ENCODE measurements at places on chromosomes 5 and 9. TPM values are rescaled to one million over a fixed set of nuclear protein-coding genes. Genes with fewer than 3 reads are reported as not detected.

- DNase-seq, result no peak
Observed at GRCh38 chr9:129458663-129459546, 162.0 kb downstream of the C9orf50 start.

GRCh38 chr9:84435902-84436301 lies 95.3 kb upstream of the SLC28A3 start:
- DNase-seq, result no peak

- no peak for DNase-seq
Observed at GRCh38 chr5:67290655-67291054, 94.1 kb upstream of the CD180 start.

DNA sequence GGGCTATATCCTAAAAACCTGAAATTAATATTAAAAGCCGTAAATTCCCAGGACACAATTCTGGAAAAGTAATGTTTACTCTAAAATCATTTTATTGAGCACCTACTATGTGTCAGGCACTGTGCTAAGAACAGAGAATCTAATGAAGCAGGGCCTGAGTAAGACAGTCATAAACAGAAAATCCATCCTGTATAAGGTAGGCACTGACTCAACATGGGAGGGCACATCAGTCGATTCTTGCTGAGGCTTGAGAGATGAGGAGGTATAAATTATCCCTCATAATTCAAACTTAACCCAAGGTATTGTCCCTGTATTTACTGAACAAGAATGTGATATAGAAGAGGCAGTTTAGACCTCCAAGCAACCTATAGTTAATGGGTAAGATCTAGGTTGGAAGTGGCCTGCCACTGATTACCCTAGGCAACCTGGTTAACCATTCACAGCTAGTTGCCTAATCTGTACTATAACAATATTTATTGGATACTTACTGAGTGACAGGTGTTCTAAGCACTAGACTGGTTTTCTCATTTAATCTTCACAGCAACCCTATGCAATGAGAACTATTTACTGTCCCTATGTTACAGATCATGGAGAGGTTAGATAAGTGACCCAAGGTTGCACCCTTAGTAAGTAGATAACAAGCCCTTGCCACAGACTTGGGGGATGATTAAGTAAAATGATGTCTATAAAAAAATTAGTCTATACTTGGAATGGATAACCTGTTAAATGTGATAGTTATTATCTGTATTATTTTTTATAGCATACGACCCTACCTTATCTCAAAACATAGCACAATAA lies 317.7 kb downstream of the PDE4D start:
- no peak for DNase-seq

- peak; percentile 49 for DNase-seq
Observed at GRCh38 chr9:111661150-111661801, at the start of gene GNG10. Gene GNG10 (plus strand): TSS chr9:111661605. CDS start chr9:111661635, 30 bp downstream.

GRCh38 chr9:68896486-68896885 lies 117.4 kb downstream of the PRKACG start:
- no peak for DNase-seq

GRCh38 chr5:61631438-61631941 lies 299.4 kb downstream of the ZSWIM6 start:
- peak; percentile 22 for DNase-seq

- peak; percentile 79 for DNase-seq
Observed at GRCh38 chr5:90096415-90097081, 313.0 kb downstream of the CETN3 start.

GRCh38 chr9:101191723-101192122 lies 163.2 kb downstream of the PLPPR1 start:
- DNase-seq, result no peak

DNA sequence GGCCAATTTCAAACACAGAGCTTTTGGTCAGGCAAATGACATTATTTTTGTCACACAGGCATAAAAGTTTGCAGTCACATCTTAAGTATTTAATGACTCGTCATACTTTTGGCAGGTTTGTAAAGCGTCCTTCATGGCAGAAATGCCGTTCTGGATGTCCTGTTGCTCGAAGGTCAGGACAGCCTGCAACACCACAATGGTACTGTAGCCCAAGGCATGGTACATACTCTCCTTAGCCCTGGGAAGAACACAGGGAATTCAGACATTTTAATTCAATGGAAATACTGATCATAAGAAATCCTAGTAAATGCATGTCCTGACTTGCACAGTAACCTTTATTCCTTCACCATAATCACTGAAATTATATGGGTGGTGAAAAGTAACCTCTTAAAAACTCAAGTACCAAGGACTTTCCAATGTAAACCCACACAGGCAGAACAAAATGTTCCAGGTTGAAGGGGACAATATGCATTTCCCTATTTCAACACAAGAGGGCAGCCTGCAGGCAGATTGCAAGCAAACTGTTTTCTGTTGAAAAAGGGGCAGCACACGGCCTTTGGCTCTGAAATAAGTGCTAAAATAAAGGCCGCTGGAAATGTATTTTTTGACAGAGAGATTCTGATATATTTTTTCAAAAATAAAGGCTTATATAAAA lies 95.7 kb downstream of the TTC39B start:
- DNase-seq, result peak; percentile 50

GRCh38 chr5:63081402-63081801 lies 502.8 kb downstream of the LRRC70 start:
- DNase-seq, result no peak

DNA sequence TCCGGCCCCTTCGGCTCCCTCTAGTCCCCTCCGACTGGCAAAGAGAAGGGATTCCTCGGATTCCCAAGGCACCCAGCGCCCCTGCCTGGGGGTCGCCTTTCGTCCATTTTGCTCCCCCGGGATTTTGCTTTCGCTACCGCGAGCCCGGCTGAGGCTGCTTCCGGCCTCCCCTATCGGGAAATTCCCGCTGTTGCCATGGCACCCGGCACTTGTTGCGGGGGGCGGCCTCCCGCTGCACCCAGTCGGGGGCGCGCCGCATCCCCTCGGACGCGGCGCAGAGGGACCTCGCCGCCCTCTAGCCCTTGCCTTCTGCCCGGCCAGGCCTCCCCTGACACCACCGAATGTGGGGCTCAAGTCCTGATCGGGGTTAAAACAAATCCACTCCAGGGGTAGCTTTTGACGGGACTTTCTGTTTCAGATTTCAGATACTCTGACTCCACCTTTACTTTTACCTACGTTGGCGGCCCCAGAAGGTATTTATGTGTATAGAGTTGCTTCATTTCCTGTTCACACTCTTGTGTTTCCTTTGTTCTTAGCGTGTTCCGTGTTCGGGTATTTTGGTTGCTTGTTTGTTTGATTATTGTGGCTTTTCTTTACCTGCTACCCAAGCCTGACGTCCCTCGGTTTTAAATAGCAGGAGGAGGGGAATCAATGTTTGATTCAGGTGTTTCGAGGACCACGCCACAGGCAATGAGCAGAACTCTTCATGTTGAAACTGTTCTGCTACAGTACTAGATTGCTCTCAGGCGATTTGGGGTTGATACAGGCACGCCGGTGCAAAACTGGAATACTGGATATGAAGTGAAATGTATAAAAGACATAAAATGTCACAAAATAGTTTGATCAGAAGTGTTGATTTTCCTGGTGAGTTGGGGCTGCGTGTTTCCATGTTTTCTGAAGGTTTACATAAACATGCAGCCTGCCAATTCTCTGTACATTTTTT lies 1.5 kb downstream of the PARP8 start:
- peak; percentile 79 for DNase-seq

- DNase-seq, result no peak
Observed at GRCh38 chr9:71796100-71796767, 27.9 kb upstream of the CEMIP2 start.

DNA sequence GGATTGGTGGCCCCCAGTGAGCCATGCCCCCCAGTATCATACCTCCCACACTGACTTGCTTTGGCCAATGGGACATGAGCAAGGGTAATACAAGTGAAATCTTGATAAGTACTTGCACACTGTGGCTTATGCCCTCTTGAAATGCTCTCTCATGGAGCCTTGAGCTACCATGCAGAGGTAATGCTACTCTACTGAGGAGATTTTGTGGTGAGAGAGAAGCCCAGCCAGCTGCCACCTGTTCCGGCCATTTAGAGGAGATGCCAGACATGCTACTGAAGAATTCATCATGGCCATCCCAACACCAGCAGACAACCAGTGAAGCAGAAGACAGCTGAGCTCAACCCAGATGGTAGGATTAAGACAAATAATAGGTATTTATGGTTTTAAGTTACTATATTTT lies 299.5 kb downstream of the MEF2C start:
- no peak for DNase-seq

DNA sequence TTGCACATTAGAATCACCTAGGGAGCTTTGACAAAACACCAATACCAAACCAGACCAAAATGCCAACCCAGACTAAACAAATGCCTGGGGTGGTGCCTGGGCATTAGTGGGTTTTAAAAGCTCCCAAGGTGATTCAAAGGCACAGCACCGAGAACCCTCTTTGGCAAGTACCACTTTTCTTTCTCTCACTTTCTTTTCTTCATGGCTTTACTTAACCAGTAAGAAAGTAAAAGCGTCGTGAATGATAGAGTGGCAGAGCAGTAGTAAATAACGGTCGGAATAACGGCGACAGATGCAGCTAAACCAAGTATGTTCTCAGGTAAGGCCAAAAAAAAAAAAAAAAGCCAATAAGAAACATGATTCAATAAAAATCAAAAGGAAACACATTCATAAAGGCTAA lies 49.5 kb downstream of the ZNF608 start:
- no peak for DNase-seq

DNA sequence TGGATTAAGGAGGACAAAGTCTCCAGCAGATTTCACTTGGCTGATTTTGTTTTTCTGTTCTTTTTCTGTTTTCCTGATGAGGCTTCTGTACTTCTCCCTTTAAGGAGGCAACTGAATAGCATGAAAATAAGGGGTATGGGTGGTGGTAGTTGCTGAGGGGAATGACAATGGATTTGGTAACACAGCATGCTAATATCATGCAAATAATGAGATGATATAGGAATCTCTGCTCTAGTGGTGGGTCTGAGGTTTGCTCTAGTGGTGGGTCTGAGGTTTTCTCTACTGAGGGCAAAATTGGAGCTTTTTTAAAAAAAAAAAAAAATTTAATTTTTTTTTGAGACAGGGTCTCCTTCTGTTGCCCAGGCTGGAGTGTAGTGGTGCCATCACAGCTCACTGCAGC lies 139.7 kb downstream of the C9orf152 start:
- DNase-seq, result no peak

GRCh38 chr9:68951879-68952659 lies 61.8 kb downstream of the PRKACG start:
- no peak for DNase-seq

DNA sequence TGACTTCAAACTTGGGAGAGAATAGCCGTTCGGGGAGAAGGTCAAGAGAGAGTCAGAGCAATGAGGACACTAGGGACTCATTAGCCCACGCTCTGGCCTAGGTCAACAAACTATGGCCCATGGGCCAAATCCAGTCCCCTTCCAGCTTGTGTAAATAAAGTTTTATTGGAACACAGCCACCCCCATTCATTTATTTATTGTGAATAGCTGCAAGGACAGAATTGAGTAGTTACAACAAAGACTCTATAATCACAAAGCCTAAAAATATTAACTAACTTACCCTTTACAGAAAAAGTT lies 33.1 kb upstream of the TRIM32 start:
- DNase-seq, result no peak

DNA sequence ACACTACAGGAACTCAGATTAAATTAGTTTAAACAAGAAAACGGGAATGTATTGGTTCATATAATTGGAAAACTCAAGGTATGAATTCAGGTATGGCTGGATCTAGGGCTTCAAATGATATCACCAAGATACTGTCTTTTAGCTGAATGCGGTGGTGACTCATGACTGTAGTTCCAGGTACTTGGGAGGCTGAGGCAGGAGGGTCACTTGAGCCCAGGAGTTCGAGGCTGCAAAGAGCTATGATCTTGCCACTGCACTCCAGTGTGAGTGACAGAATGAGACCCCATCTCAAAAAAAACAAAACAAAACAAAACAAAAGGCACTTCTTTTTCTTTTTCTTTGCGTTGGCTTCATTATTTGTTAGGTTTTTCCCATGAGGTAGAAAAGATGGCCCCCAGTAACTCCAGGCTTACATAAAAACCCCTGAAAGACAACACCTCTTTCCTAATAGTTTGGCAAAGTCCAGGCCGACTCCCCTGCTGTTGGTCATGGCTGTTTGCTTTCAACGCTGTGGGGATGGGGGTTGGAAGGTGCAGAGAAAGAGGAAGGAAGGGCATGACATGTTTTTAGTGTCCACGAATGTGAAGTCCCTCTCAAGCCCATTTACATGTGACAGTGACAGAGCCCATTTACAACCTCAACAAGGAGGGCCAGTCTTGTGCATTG lies 39.8 kb upstream of the CRB2 start:
- DNase-seq, result no peak

- no peak for DNase-seq
Observed at GRCh38 chr5:142317753-142318152, 7.1 kb downstream of the SPRY4 start.

DNA sequence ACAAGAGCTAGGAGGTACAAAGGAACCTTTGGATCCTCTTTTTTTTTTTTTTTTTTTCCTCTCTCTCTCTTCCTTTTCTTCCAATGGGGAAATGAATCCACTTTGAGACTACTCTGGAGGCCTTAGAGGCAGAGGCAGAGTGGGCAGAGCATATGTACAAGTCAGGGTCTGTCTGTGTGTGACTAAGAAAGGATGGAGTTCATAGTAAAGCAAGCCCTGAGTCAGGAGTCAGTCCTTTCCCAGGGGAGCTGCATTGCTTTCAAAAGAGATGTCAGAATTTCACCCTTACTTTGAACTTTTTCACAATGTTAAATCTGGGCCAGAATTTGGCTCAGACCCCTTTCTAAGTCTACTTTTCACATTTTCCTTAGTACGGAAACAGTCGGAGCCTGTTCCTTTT lies 792.4 kb upstream of the C9orf72 start:
- no peak for DNase-seq

DNA sequence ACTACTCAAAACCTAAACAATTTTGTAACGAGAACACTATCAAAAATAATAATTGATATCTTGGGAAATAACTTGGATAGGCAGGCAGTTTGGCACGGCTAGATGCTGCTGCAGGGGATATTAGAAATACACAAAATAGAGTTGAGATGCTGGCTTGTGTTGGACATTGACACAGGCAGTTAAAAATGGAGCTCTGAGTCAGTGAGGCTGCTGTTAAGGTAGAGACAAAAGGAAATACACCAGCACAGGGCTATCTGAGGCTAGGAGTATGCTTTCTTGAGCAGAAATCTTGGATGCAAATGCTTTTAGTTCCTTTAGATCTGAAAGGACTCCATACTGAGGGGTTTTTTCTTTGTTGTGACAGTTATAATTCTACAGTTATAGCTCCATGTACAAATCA lies 16.6 kb downstream of the TENT2 start:
- no peak for DNase-seq

DNA sequence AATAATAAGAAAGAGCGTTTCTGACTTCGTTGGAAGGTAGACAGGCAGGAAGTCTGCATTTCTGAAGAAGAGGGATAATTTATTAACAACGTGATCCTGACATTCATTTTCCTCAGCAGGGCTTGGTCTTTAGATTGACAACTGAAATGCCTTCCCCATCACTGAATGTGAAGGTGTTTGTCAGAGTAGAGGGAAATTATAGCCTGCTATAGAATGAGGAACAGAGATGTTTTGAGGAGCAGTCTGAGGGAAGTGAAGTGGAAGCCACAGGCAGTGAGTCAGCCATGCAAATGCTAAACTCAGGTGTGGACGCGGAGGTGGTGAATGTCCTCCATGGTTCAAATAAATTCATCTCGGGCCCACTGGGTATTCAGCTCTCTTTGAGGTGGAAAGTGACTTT lies 30.5 kb downstream of the C7 start:
- DNase-seq, result no peak

GRCh38 chr5:165349735-165350134 lies 1844.3 kb downstream of the MAT2B start:
- no peak for DNase-seq

- DNase-seq, result no peak
Observed at GRCh38 chr9:94061864-94062263, 22.4 kb upstream of the PTPDC1 start.

The ZNF462 gene
- 6.5 TPM for total RNA-seq

The PLEKHG4B gene
- 0.03 TPM for total RNA-seq

The AMACR gene
- 5.9 TPM for total RNA-seq

The ANXA2R gene
- 2.5 TPM for total RNA-seq

The MAP1B gene
- total RNA-seq, result 195 TPM

Measured in SJSA1 (cell line).